ENCODE measurements at places on chromosomes 5 and 9.

- no peak for DNase-seq
Observed at GRCh38 chr9:29001006-29001405, 1427.7 kb upstream of the C9orf72 start.

- DNase-seq, result peak; percentile 51
Observed at GRCh38 chr9:13446938-13447842, 167.7 kb upstream of the MPDZ start.

GRCh38 chr5:68958428-68958827 is 135.4 kb upstream of the SLC30A5 start:
- DNase-seq, result no peak

GRCh38 chr5:83973925-83974815 is 253.5 kb upstream of the HAPLN1 start:
- DNase-seq, result no peak

DNA sequence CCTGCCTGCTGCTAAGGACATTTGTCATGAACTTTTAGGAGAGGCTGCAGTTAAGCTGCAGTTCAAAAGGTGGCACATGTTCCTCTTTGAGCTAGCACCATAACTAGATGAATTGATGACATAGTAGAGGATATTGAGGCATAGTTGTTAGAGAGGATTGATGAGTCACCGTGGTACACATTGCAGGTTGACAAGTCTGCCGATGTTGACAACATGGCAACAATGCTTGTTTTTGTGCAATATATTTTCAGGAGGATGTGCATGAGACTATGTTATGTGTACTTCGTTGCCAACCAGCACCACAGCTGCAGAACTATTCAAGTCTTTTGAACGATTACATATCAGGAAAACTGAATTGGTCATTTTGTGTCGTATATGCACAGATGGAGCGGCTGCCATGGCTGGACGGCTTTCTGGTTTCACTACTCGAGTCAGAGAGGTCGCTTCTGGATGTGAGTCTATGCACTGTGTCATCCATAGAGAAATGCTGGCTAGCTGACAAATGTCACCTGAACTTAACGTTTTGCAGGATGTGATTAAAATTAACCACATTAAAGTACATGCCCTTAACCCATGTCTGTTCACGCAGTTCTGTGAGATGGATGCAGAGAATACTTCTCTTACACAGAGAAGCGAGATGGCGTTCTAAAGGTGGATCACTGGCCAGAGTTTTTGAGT is 24.2 kb downstream of the ANP32B start:
- DNase-seq, result no peak

- DNase-seq, result peak; percentile 35
Observed at GRCh38 chr5:33631786-33632185, 191.0 kb downstream of the TARS1 start.

- peak; percentile 30 for DNase-seq
Observed at GRCh38 chr5:163565931-163566608, 60.7 kb downstream of the MAT2B start.

DNA sequence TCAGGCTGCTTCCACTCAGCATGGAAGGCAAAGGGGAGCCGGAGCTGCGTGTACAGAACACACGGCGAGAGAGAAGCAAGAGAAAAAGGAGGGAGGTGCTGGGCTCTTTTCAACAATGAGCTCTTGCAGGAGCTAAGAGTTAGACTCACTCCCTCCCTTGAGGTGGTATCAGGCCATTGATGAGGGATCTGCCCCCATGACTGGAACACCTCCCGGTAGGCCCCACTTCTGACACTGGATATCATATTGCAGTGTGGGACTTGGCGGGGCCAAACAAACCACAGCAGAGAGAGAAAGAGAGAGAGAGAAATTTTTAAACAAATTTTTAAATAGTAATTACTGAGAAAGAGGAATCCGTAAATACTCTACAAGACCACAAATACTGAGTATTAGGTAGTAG is 182.2 kb downstream of the TRIO start:
- DNase-seq, result no peak

DNA sequence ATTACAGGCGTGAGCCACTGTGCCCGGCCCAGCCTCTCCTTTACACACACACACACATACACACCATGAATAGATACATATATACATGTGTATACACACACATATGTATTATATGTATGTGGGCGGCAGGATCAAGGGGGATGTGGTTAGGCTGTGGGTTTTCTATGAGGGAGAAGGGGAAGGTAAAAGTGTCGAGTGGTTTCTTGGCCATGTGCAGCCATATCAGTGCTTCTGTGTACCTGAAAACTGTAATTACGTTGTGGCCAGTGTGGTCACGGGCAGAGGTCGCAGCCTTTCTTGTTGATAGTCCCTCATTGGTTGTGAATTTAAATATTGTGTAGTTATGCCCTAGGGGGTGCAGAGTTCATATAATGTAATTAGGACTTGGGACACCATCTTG is 16.5 kb downstream of the CDK20 start:
- DNase-seq, result no peak

DNA sequence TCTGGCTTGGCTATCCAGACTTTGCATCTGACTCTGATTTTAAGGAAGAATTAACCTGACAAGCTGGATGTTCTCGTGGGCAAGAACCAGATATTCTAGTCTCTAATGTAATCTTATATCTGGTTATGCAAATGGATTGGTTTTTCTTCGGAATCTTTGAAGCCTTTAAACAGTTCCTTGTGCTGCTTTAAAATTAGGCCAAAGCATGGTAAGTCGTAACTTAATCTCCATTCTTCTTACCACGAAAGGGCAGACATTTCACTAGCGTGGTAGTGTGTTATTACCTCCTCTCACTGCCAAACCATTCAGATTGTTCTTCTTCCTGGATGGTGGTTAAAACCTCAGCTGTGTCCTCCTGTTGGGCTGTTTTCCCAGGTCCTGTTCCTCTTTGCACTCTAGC is 34.1 kb upstream of the TTC23L start:
- DNase-seq, result no peak

- no peak for DNase-seq
Observed at GRCh38 chr5:133356984-133357421, 255.3 kb downstream of the FSTL4 start.

DNA sequence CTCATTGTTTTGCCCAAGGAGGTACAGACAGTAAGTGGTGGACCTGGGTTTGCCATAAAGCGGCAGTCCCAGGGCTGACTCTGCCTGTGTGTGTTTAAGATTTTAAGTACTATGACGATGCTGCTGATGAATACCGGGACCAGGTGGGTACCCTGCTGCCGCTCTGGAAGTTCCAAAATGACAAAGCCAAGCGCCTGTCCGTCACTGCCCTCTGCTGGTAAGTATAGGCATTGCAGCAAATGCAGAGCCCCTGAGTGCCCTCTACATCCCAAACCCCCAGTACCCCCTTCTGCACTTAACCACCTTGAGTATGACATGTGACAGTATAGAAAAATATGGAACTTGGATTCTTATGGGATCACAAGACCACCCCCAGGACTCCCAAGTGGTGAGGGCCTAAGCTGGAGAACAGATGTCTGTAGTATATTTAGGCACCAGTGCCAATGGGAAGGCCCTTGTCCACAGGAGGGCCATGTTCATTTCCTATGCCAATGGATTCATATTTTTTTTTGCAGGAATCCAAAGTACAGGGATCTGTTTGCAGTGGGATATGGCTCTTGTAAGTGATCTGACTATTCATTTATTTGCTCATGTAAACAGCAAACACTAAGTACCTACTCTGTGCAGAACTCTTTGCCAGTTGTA is 22.0 kb downstream of the ENHO start:
- DNase-seq, result peak; percentile 47

DNA sequence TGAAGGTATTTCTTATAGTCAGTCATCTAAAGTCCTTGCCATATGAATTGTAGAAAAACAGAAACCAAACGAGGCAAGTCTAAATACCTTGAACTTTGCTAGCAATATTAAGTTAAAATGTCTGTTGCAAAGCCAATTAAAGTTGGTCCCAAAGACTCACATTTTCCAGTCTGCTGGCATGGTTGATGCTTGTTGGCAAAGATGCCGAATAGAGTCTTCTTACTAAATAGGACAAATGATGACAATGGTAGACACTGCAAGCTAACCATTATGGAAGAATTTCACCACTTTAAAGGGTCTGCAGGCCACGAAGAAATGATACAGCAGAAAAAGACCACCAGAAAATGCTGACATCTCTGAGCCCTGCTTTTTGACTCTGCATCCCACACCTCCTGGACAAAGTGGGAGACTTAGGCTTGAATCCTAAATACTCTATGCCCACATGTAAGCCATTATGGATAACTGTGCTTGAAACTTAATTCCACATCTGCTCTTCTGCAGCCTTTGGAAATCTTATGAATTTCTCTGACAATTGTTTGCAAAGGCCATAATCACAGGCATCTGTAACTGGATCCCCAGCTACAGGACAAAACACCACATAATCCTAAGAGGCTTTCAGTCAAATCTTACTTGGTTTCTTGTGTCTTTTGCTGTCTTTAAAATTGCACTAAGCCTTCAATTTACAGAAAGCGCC is 61.3 kb downstream of the LHFPL2 start:
- peak; percentile 25 for DNase-seq

DNA sequence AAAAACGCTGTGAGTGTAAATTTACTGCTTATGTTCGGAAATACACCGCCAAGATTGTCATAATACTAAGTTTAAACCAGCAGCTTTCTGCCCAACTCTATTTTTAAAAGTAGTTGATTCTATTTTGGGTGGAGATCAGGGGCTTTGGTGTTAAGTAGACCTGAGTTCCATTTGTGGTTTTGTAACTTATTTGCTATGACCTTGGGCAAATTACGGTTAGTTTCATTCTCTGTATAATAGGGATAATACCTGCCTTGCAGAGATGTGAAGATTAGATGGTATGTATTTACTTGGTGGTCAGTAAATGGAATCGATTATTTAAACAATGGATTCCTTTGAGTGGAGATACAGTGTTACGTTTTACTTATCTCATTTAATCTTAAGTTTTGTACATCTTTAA is 1.6 kb downstream of the RAD23B start:
- DNase-seq, result no peak

DNA sequence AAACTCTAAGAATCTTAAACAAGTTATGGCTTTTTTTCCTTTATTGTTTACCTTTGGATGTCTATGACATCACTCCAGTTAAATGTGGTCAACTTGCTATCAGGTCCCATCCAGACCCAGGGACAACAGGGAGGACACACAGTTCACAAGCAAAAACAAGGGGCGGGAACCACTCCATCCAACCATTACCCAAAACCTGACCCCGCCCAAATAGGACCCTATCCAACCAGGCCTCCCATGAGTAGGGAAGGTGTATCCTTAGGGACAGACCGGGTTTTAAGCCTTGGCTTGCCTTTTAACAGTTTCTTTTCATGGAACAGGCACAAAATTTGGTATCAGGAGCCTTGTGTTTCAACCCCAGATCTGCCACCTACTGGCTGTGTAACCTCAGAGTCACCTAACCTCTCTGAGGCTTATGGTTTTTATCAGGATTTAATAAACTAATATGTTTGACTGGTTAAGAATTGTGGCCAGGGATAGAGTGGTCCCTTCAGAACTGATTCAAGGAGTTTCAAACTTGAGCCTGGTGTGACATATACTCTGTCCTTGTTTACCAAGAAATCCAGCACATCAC is 127.7 kb upstream of the RAD23B start:
- DNase-seq, result no peak
